ENCODE measurements at places on chromosomes 3 and 15.

- DNase-seq, result no peak
- H3K27me3 ChIP-seq, result no peaks in the 10 kb centered on the region
- H3K4me3 ChIP-seq, result no peak overlapping the region
- peaks cover 2% of the 10 kb centered on the region for H3K4me1 ChIP-seq
These were observed 167.4 kb downstream of the OSBPL10 start for GRCh38 chr3:31813686-31814085.

DNA sequence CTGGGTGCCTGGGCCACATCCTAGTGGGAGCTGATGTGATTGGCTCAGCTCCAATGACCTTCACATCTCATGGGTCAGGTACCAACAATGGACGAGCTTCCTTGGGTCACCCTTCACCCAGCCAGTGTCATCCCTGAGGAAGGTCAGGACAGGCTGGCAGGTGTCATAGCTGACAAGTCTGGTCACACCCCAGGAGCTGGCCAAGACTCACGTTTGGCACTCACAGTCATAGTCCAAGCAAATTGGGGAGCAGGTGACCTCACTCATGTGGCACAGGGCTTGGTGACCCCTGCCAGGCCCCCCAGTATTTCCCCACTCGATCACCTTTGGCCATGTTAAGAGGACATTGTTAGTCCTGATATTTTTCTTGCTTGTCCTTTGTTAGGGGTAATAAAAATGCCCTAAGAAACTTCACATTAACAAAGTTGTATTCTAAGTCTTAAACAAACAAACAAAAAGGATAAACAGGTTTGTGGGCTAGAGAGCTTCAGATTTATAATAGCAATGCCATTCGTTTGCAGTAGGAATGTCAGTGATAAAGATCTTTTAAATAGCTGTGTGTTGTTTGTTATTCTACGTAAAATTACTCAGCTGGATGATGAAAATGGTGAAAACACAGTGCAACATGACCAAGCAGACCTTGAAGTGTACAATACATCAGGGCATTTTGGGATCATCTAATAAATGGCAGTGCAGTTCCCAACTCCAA, 79.5 kb upstream of the POMGNT2 start:
- no peak overlapping the region for H3K4me3 ChIP-seq
- H3K4me1 ChIP-seq, result peaks cover 21% of the 10 kb centered on the region
- DNase-seq, result no peak
- H3K36me3 ChIP-seq, result no peaks in the 10 kb centered on the region

DNA sequence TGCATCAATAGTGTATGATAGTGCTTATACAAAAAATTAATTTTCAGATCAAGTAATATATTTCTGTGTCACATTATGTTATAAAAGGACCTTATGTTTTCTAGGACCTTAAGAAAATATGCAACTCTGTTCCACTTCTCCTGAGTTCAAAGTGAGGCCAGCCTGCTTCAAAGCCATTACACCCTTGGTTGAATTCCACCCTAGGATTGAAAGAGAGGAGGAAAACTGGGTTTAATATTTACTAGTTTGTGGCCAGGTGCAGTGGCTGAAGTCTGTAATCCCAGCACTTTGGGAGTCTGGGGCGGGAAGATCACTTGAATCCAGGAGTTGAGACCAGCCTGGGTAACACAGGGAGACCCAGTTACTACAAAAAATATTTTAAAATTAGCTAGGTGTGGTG, 32.9 kb upstream of the NR1I2 start:
- H3K27me3 ChIP-seq, result no peaks in the 10 kb centered on the region
- H3K27ac ChIP-seq, result no peak overlapping the region
- DNase-seq, result no peak
- H3K4me3 ChIP-seq, result no peak overlapping the region
- H3K4me1 ChIP-seq, result no peaks in the 10 kb centered on the region

- H3K27ac ChIP-seq, result no peak overlapping the region
- DNase-seq, result no peak
- H3K27me3 ChIP-seq, result peaks cover 16% of the 10 kb centered on the region
- peaks cover 6% of the 10 kb centered on the region for H3K4me1 ChIP-seq
These were observed 195.4 kb upstream of the HES1 start for GRCh38 chr3:193940526-193940925.

GRCh38 chr3:56987238-56987895, 73.1 kb upstream of the SPATA12 start:
- peaks cover 30% of the 10 kb centered on the region for H3K4me1 ChIP-seq
- no peaks in the 10 kb centered on the region for H3K36me3 ChIP-seq
- H3K27ac ChIP-seq, result no peak overlapping the region
- no peaks in the 10 kb centered on the region for H3K27me3 ChIP-seq
- DNase-seq, result no peak

GRCh38 chr3:61768284-61769037, 207.1 kb downstream of the PTPRG start:
- H3K4me1 ChIP-seq, result peaks cover 6% of the 10 kb centered on the region
- no peak overlapping the region for H3K27ac ChIP-seq
- H3K4me3 ChIP-seq, result no peak overlapping the region
- DNase-seq, result no peak

GRCh38 chr3:128382221-128382807, 84.4 kb downstream of the DNAJB8 start:
- no peak overlapping the region for H3K27ac ChIP-seq
- DNase-seq, result no peak
- peaks cover 11% of the 10 kb centered on the region for H3K4me1 ChIP-seq
- H3K36me3 ChIP-seq, result peaks cover 2% of the 10 kb centered on the region
- H3K27me3 ChIP-seq, result peaks cover 21% of the 10 kb centered on the region
- H3K4me3 ChIP-seq, result no peak overlapping the region

DNA sequence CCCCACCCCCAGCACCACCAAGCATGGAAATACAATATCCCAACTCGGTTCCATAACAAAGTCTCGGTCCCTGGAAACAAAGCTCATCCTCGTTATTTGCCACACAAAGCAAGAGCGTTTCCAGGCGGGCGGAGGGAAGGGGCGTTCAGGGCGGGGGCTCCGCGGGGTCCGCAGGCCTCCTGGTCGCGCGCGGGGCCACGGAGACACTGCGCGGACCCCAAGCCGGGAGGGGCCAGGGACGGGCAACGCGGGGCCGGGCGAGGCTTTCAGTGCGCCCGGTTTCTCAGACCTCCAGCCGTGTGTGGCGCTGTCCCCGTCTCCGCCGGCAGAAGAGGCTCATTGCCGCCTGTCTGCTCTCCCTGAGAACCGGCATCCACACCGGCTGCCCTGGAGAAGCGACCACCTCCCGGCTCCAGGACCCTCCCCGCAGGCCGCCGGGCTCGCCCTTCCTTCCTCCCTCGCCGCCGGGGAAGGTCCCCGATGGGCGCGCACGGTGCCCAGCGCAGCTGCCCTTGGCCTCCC, 329.0 kb downstream of the OCA2 start:
- H3K27ac ChIP-seq, result no peak overlapping the region
- H3K4me3 ChIP-seq, result no peak overlapping the region
- no peaks in the 10 kb centered on the region for H3K27me3 ChIP-seq
- peaks cover 2% of the 10 kb centered on the region for H3K4me1 ChIP-seq
